ENCODE measurements at places on chromosomes 2 and 18.

DNA sequence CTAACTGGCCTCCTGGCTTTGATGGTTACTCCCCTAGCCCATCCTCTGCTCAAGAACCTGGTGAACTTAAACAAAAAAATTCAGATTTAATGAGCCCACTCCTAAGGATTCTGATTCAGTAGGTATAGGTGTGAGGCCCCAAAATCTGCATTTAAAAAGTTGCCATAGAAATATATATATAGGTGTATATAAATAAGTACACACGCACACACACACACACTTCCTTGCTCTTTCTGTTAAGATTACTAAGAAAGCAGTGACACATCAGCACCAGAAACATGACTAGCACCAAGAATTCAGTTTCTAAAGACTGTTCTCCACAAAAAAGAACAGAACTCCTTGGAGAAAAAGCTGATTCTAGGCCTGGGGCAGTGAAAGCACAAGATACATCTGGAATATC is 17.8 kb downstream of the EML6 start:
- no peak for DNase-seq

DNA sequence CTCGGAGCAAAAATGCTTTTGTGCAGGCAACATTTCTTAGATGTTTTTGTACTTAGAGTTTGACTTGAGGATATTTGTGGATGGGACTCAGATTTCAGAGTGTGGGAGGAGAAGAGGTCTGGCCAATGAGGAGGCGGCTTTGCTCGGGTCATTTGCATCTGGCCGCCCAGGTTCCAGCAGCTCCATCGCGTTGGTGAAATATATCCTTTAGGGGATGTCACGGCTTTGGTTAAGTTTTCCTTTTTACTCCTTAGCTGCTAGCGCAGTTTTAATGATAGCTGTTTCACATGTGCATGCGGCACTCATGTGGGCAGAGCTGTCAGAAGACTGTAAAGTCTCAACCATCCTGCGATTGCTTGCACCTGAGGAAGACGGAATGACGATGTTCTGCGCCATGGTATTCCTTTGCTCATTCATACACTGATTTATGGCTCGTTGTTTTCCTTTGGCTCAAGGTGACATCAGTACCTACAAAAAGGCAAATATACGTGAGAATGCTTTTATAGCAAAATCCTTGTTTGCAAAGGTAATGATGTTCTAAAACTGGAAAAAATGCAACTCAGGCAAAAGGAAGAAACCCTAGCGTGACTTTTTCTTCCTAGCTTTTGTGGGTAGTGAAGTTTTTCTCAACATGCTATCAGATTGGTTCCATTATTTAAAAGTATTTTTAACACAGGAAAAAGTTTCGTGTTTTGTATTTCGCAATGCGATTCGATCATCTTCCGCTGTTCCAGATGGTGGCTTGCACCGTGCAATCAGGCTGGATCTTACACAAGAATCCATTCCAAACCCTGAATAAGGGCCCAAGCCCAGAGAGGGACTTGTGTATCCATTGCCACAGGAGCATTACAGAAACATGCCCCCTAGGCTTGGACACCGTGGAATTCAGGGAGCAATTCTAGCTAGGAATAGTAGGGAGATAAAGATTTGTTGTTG is 70.5 kb upstream of the ZNF516 start:
- DNase-seq: no peak

DNA sequence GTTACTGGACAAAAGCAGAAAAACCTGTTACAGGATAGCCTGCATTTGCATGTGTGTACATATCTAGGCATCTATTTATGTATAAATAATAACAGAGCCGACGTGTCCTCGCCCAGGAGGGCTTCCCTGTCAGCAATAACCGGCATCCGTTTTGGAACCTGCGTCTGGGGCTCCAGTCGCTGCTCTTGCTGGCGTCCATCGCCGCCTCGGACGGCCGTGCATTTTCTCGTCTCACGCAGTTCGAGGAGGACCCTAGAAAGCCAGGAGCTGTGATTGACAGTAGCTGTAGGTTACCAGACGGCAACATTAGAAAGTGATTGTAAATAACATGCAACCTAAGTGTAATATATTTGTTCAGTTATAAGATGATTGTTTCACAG is 132.6 kb downstream of the NFATC1 start:
- DNase-seq: no peak

DNA sequence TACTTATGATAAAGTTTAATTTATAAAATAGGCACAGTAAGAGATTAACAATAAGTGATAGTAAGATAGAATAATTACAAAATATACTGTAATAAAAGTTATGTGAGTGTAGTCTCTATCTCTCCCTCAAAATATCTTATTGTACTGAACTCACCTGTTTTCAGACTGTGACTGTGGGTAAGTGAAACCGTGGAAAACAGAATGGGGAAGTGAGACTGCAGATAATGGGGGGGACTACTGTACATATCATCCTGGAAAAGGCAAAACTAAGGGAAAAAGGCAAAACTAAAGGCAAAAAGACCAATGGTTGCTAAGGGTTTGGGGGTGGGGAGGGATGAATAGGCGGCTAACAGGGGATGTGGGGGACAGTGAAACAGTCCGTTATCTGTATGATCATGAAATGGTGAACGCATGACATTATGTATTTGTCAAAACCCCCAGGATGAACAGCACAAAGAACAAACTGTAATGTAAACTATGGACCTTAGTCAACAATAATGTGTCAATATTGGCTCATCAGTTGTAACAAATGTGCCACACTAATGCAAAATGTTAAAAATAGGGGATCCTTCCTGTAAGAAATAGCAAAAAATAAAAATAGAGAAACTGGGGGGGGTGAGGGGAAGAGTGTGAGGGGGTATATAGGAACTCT is 93.8 kb downstream of the EPB41L3 start:
- no peak for DNase-seq

- DNase-seq: no peak
Observed at GRCh38 chr2:42054714-42055430, 7.1 kb downstream of the PKDCC start.

- DNase-seq: no peak
Observed at GRCh38 chr2:155141418-155141817, 442.9 kb downstream of the KCNJ3 start.

DNA sequence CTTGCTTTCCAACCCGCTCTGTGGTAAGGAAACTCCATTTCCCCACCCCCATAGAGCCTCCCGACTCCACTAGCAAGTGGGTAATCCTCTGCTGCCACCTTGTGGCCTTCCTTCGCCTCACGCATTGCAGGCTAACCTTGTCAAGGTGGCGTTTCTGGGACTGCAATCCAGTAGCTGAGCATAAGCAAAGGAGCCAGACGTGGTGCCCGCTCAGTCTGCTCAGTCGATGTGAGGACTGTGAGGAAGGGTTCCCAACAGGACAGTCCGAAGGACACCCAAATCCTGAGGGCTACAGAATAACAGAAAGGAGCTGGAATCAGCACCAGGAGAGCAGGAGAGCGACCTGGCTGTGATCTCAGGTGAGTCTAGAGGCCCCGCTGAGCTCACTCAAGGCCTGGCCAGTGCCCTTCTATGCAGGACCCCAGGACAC is 144.2 kb downstream of the SUCLG1 start:
- DNase-seq: peak; percentile 84

GRCh38 chr2:132268977-132269523 is 107.3 kb upstream of the ANKRD30BL start:
- DNase-seq: no peak

GRCh38 chr2:133171393-133172004 is 396.8 kb downstream of the NCKAP5 start:
- no peak for DNase-seq

DNA sequence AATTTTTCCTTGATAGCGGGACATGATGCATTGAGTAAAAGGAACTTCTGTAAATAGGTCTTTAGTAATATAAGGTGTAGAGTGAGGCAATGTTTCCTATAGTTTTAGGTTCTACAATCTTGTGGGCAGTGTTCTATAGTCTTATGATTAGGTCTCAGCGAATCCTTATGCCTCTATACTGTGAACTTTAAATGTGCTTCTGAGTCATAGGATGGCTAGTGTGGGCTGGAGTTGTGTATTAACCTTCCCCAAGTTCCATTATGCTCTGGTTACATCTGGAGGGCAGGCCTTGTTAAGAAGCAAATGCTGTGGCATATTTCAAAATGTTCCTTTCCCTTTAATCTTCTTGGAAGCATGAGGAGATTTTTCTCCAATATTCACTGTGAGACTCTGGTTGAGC is 73.5 kb downstream of the ROCK2 start:
- DNase-seq: no peak

DNA sequence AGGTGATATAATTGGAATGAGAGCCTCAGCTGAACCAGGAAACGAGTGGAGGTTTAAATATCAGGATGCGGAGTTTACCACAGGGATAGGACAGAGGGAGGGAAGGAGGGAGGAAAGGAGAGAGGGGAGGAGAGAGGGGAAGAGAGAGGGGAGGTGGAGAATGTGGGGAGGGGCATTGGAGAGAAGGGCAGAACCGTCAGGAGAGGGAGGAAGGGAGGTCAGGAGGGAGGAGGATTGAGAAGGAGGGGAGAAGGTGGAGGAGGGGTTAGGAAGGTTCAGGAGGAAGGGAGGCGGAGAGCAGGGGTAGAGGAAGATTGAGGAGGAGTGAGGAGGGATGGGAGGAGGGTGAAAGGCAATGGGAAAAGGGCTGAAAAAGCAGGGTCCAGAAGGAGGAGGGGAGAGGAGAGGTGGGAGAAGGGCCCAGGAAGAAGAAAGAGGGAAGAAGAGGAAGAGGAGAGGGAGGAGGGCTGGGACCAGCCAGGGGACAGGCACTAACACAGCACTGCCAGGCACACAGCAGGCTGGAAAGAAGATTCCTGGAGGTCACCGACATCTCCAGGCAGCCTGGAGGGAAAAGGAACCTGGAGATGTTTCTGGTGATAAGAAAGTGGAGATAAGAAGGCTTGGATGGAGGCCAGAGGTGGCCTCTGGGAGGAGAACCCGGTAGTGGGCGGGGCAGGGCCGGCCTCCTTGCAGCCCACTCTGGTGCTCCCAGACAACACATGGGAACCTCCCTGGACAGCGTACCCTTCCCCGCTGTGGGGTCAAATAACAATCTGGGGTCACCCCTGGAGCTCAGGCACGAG is 176.7 kb upstream of the SMAD2 start:
- no peak for DNase-seq

GRCh38 chr2:72155151-72155550 is 7.5 kb upstream of the CYP26B1 start:
- no peak for DNase-seq

DNA sequence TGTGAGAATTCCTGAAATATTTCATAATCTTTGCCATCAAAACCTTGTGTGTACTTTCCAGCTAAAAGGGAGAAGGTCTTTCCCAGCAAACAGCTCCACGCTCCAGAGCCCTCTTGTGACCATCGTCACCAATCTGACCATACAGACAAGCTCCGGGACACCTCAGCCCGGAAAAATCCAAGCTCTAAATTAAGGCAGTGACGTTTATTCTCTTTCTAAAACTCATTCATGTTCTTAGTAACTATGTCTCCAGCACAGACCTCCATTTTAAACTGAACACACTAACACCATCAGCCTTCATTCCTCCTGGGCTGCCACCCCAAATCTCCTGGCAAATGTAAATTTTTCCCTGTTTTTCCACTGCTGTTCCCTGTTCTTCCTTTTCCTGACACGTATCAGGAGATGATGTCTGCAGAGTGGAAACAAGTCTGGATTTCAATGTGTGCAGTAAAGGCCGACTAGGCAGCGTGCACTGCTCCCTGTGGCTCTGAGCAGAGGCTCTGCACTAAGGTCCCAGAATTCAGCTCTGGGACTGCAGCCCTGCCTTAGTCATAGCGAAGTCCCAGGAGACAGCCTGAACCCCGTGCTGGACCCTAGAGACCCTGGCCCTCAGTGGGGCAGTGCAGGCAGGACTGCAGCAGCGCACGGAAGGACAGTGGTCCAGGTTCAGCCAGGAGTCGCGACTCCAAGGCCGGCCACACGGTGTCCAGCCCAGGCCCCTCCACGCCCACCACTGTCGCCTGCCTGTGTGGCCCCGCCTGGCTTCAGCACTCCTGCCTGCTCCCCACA is 452.5 kb upstream of the SALL3 start:
- DNase-seq: no peak

- DNase-seq: no peak
Observed at GRCh38 chr2:86223140-86223926, 24.1 kb downstream of the MRPL35 start.

DNA sequence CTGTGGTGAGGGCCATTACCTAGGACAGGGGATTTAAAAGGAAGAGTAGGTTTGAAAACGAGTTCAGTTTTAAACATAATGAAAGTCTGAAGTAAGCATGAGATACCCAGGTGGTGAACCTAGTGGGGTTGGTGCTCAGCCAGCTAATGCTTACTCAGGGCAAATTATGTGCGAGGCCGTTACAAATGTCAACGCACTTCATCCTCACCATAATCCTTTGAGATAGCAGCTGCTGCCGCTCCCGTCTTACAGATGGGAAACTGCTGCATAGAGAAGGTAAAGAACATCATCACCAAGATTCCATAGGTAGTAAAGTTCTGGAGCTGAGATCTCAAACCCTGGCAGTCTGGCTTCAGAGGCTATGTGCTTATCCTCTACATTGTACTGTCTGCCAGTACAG is 209.0 kb downstream of the DYM start:
- DNase-seq: no peak

GRCh38 chr2:69734035-69734611 is 7.8 kb upstream of the ANXA4 start:
- DNase-seq: no peak

GRCh38 chr2:143705108-143705707 is 576.0 kb downstream of the ARHGAP15 start:
- DNase-seq: no peak

GRCh38 chr2:59296279-59296678 is 1055.2 kb upstream of the FANCL start:
- DNase-seq: no peak

DNA sequence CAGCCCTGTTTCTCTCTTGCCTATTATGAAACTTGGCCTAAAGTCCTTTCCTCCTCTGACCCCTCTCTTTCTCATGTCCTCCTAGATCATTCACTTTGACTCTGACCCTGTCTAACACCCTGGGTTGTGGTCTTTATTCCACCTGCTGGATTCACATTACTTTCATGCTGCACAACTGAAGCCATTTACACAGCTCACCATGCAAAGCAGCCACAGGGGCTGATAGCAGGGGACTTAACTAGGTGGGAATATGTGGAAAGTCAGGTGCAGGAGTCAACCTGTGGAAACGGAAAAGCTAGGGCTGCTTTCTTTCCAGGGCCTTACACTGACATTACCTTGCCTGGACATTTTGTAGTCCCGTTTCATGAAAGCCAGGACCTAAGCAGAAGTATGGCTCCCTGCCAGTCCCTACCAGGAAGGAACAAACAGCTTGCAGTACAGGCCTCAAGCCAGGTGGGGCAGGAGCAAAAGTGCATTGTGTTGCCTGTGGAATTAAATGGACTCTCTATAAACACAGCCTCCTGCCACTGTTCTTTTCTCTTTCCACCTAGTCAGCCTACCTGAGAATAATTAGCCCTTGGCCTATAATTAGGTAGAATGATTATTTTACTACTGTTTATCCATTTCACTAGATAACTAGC is 11.8 kb downstream of the MAPRE3 start:
- no peak for DNase-seq

DNA sequence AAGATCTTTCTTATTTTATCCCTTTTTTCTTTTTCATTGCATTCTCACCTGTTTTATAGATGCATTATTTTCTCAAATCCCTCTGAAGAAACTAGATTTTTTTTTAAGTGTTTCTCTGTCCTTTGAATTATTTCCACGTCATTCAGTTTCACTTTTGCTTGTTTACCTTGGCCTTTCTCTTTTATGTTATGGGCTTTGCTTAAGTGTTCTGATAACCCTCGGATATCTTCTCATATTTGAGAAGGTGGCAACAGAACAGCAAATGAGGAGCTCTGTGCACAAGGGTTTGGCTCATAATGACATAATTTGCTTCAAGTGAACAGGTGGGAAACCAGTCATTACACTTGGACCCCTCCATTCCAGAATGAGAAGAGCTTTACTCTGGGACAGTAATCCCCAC is 111.9 kb downstream of the C1D start:
- no peak for DNase-seq

GRCh38 chr2:229641676-229642075 is 72.7 kb downstream of the DNER start:
- DNase-seq: no peak
